ENCODE measurements at places on chromosomes 1 and 21.

DNA sequence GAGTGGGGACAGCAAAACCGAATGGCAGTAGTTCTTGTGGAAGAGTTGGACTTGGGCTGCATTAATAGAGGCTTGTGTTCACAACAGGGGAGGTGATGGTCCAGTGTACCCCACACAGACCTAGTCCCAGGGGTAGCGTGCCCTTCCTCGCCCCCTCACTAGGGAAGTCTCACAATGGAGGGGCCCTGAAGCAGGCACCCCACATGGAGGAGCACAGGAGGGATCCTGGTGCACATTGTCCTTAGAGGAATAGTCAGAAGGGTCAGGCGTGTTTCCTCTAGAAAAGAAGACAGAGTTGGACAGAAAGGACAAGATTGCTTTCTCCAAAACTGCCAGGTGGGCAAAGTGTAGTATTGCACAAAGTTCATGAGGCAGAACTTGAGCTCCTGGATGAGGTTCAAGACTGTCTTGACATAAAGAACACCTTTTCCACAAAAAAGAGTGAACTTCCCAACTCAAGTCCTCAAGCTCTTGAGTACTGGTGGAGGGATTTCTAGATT lies 23.3 kb downstream of the ETNK2 start:
- DNase-seq = no peak

- no peak for DNase-seq
These were observed 50.3 kb downstream of the ZBTB8OS start for GRCh38 chr1:32600034-32600433.

- DNase-seq = no peak
These were observed 651.6 kb downstream of the NPHP4 start for GRCh38 chr1:5340560-5341130.

DNA sequence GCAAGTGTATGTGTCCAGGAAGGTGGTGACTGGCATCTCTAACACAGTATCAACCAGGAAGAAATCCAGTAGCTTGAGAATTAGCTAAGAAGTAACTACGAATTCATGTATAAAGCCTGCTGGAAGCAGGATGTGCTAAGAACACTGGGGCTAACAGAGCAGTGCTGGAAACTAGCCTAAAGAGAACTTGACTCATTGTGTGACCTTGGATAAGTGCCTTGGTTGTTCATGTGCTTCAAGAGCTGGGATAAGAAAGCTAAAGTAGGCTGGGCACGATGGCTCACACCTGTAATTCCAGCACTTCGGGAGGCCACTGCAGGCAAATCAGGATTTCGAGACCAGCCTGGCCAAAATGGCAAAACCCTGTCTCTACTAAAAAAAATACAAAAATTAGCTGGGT lies 186.9 kb downstream of the RRAGC start:
- DNase-seq = no peak

DNA sequence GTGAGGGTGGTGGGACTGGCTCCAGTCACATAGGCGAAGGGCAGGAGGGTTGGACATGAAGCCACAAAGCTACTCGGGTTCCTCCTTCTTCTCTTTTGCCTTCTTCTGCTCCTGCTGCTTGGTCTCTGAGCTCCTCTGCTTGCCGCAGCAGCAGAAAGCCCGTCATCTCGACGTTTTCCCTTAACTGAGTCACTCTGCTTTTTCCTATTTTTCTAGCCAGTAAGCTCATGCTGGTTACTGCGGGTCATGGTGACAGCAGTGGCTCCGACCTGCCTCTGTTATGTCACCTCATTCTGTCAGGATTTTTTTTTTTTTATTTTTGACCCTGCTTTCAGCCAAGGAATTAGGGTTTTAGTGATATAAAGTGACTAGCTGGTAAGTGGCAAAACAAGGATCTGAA lies 2.6 kb upstream of the FMOD start:
- DNase-seq = no peak

GRCh38 chr1:11918799-11919519 lies 7.3 kb downstream of the KIAA2013 start:
- no peak for DNase-seq

DNA sequence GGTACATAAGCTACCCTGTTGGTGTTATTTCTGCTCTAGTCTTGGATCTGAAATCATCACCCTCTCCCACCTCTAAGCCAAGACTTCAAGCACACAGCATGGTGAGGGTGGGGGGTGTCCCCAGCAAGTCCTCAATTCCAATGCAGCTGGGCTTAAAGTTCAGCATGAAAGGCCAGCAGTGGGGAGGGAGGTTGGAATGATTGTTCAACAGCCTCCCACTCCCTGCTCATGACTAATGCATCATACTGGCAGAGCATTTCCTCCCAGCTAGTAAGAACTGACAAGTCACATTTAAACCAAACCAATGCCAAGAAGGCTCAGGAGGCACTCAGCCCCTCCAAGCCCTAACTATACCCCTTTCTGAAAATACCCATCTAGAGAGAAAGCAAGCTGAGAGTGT lies 50.1 kb downstream of the TIAM1 start:
- no peak for DNase-seq

GRCh38 chr1:181050922-181051321 lies 17.1 kb downstream of the MR1 start:
- no peak for DNase-seq

- no peak for DNase-seq
These were observed 13.1 kb downstream of the SERPINC1 start for GRCh38 chr1:173903827-173904531.

GRCh38 chr1:169105434-169106094 lies 926 bp upstream of the ATP1B1 start:
- DNase-seq = peak; percentile 52

- DNase-seq = no peak
These were observed 209.9 kb downstream of the ZNF326 start for GRCh38 chr1:90204780-90205179.

GRCh38 chr1:89600451-89601224 lies 32.3 kb upstream of the LRRC8C start:
- DNase-seq = no peak

DNA sequence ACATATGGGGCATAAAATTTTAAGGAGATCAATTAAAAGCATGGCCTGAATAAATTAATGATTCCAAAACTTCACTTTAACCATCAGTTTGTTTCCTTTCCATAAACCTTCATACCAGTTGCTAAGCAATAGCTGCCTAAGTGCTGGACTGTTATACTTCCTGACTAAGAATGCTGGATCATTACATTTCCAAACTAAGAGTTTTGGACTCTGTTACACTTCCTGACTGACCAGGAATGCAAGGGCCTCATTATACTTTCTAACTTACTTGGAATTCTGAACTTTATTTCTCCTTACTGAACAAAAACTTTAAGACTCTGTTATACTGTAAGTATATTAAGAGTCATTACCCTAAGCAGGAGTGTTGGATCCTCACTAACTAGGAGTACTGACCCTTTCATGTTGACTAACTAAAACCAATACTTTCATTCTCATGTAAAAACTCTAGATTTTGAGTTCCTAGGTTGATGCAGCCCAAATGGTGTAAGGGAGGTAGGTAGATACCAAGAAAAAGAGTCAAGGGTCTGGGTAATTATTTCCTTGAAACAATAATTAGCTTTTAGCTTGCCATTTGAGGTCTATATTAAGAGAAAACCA lies 118.2 kb downstream of the FAF1 start:
- DNase-seq = no peak

DNA sequence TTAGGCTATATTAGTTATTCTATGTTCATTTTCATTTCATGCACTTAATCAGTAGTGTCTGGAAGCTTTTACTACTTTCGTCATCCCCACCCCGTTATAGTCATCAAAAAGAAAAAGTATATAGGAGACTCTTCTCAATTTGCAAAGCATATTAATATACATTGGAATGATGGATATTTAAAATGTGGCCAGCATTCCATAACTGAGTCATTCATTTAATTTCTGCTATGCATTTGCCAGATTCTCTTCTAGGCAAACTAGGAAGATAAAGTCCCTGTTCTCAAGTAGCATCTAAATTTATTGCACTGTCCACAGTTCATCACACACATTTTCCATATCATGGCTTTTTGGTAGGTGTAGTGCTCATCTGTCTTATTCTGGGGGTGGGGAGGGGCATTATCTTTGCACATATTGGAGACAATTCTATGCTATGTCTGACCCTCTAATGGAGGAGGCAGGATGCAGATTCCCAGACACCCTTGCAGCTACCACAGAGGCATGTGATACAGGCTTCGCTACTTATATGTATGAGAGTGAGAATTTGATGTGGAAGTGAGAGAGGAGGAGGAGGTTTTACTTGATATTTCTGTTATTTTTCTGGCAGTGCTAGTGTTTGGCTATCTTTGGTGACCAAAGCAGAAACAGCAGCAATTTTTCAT lies 125.8 kb downstream of the CTH start:
- no peak for DNase-seq

DNA sequence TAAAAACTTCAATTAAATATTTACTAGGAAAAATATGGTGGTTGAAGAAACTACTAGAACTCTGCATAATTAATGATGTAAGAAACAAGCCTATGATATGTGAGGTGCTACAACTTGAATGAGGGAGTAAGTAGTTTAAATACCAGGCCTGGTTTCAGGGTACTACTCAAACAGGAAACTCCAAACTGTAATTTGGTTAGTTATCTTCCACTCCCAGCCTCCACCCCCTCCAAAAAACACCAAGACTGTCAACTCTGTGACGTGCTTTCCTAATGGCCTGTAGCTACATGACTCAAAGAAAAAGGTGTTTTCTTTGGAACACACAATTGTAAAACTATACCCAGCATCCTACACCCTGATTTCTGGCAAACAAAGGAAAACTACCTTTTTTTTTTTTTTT lies 55.9 kb upstream of the RCC1 start:
- no peak for DNase-seq

GRCh38 chr1:236103059-236103458 lies 38.2 kb upstream of the NID1 start:
- DNase-seq = no peak

DNA sequence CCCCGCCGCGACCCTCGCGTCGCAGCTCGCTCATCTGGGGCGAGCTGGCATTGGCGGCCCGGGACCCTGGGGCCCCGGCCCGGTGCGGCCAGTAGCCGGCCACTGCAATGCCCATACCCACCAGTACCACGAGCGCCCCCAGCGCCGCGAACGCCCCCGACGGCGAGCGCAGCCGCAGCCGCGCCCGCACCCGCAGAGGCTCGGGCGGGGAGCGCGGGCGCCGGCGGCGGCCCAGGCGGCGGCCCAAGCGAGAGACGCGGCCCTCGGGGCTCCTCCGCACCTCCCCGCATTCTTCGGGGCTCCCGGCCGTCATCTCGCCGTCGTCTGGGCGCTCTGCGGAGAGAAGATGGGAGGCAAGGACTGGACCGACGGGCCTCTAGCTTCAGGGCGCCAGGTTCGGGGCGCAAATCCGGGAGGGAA lies 2.2 kb downstream of the TMEM200B start:
- no peak for DNase-seq

DNA sequence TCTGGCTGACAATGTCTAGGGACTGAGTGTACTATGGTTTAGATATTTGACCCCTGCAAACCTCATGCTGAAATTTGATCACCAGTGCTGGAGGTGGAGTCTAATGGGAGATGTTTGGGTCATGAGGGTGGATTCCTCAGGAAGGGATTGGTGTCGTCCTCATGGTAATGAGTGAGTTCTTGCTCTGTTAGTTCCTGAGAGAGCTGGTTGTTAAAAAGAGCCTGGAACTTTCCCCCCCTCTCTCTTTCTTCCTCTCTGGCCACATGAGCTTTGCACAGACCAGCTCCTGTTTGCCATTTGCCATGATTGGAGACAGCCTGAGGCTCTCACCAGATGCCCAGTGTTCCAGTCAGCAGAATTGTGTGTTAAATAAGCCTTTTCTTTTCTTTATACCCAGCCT lies 36.6 kb upstream of the CNIH3 start:
- no peak for DNase-seq

All from B cell (primary cell).